Activated naive CD8-positive, alpha-beta T cell treated with anti-CD3 and anti-CD28 coated beads, Interleukin-2, amount 50 U/mL, for 24 hours (primary cell): ENCODE measurements at places on chromosomes 12 and 14.

DNA sequence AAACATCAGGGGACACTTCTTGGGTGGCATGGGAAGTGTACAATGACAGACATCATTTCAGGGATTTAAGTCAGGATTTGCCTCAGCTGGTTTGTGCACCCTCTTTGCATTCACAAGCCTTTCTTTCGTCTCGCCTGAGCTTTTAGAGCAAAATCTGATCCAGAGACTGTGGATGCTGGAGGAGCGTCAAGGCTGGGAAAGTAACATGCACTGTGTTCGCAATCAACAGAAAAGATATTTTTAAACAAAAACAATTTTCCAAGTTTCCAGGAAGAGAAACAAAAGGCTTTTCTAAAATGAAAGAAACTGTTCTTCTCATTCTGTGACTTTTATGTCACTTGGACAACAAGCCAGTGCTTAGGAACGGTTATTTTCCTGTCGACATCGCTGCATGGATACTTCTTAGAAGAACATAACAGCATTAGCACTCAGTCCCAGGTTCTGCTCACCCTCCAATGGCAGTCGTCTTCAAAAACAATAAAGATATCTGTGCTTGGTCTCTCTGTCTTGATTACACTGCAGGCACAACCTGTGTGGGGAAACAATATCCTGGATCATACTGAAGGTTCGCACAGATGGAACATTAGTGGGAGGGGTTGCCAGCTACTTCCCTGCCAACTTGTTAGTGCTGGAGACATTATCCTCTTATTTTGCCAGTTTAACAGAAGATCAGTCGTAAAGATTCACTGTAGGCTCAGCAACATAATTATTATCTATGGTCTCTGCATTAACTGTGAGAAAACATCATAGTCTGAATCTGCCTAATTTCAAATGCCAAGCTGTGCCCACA lies 403.3 kb upstream of the ATP2B1 start:
- H3K27ac ChIP-seq: no peak overlapping the region
- H3K4me3 ChIP-seq: no peak overlapping the region
- H3K27me3 ChIP-seq: no peaks in the 10 kb centered on the region
- no peaks in the 10 kb centered on the region for H3K36me3 ChIP-seq
- no peak for DNase-seq
- H3K4me1 ChIP-seq: no peaks in the 10 kb centered on the region

GRCh38 chr12:26119391-26119989 lies 5.3 kb downstream of the BHLHE41 start:
- H3K27ac ChIP-seq: no peak overlapping the region
- H3K4me1 ChIP-seq: peaks cover 16% of the 10 kb centered on the region
- H3K36me3 ChIP-seq: no peaks in the 10 kb centered on the region
- no peak overlapping the region for H3K4me3 ChIP-seq
- no peak for DNase-seq
- H3K27me3 ChIP-seq: peaks cover 70% of the 10 kb centered on the region

DNA sequence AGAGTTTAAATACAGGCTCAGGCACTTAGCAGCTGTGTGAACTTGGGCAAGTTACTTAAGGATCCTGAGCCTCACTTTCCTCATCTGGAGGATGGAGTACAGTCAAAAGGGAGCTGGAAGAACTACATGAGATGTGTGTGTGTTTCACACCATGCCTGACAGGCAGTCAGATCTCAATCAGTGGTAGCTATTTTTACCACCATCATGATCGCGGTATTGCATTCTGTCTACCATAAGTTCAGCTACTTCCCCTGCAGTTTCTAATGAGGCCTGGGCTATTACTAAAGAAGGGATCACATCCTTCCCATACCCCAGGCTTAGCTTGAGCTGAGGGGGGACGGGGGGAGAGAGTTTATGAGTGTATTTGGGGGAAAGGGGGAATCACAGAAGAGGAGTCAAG lies 7.0 kb downstream of the AQP6 start:
- no peaks in the 10 kb centered on the region for H3K27me3 ChIP-seq
- H3K4me3 ChIP-seq: no peak overlapping the region
- H3K36me3 ChIP-seq: no peaks in the 10 kb centered on the region
- no peaks in the 10 kb centered on the region for H3K4me1 ChIP-seq
- DNase-seq: no peak

DNA sequence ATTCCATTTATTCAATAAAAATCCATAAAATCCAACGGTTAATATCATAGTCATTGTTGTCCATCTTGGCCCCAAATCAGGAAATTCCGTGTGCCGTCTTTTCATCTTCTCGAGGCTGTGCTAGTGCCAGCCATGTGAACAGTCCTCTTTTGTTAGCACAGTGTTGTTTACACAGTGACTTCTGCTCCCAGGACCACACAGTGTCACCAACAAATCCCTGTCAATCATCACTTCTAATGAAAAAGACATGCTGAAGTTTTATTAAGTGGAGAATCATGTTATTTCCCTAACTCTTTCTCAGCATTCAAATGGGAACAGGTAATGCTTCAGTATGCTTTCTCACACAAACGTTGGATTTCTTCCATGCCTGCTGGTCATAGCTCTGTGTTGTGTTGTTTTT lies 1.9 kb upstream of the SLCO1A2 start:
- H3K4me1 ChIP-seq: peaks cover 5% of the 10 kb centered on the region
- H3K27ac ChIP-seq: no peak overlapping the region
- no peak overlapping the region for H3K4me3 ChIP-seq
- no peak for DNase-seq

DNA sequence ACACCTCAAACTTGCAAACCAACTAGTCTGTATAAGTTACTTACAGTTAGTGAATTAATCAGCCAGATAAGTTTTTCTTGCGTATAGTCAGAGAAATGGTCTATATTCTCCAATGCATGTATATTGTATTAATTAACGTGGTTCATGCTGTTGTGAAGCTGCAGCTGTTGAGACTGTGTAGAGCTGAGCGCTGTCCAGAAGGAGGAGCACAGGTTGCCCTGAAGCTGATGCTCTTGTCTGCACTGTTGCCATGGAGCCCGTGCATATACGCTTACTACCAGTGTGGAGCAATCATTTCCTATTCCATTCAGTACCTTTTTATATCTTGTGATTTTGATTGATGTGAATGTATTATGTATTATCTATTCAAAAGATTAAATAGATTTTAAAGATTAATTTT lies 74.3 kb upstream of the ARID2 start:
- peaks cover 2% of the 10 kb centered on the region for H3K27me3 ChIP-seq
- H3K4me3 ChIP-seq: no peak overlapping the region
- no peaks in the 10 kb centered on the region for H3K36me3 ChIP-seq
- H3K27ac ChIP-seq: no peak overlapping the region
- DNase-seq: peak; percentile 20

DNA sequence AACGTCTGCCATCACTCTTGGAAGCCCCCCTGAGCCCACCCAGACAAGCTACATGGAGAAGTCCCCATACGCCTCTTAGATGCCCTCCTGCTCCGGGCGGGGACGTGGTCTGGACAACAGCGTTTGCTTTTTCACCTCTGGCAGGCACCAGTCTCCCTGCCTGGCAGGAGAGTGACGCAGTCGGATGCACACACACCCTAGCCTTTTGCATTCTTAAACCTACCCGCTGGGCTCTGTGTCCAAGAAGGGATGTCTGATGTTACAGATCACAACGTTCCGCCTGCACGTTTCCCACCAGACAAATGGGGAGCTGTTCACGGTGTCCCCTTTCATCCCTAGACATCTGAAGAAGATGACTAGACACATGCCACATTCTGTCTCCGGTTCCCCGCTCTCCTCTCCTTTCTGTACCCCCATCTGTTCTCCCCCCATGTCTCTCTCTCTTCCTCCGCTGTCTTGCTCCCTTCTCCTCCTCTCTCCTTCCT lies 100.2 kb downstream of the RIMBP2 start:
- H3K36me3 ChIP-seq: no peaks in the 10 kb centered on the region
- peaks cover 2% of the 10 kb centered on the region for H3K27me3 ChIP-seq
- no peak for DNase-seq
- no peak overlapping the region for H3K4me3 ChIP-seq
- no peaks in the 10 kb centered on the region for H3K4me1 ChIP-seq
- no peak overlapping the region for H3K27ac ChIP-seq

- H3K36me3 ChIP-seq: no peaks in the 10 kb centered on the region
- DNase-seq: no peak
- no peak overlapping the region for H3K4me3 ChIP-seq
Measured at GRCh38 chr12:78095623-78096022, 264.9 kb downstream of the NAV3 start.

- no peak overlapping the region for H3K27ac ChIP-seq
- no peak overlapping the region for H3K4me3 ChIP-seq
- DNase-seq: no peak
- no peaks in the 10 kb centered on the region for H3K4me1 ChIP-seq
- peaks cover under 1% of the 10 kb centered on the region for H3K27me3 ChIP-seq
Measured at GRCh38 chr14:54599966-54600716, 33.2 kb downstream of the SAMD4A start.

DNA sequence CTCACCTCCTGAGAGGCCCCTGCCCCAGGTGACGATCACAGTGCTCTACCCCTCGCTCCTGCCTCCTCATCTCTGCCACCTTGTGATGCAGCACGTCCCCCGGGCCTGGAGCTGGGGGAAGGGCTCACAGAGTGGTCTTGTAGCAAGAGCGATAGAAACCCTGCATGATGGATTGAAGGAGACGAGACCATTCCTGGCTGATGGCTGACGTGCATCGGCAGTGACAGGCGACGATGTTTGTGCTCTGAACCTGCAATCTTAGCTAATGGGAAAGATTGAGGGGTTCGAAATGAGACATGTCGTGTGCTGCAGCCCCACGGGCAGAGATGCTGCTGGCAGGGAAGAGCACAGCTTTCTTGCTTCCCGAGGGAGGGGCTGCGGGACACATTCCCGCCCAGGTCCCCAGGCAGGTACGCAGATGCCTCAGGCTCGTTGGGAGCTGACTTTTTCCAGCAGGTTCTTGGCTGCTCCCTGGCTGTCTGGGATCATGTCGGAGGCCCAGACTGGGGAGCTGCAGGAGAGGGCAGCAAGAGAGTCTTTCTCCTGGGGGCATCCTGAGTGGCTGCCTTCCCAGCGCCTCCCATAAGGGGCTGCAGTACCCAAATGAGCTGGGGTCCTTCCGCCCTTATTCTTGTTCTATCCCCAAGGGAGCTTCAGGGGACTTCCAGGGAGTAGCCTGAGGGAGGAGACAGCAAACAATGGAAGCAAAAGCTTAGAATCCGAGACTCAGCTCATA lies 38.7 kb upstream of the GPATCH2L start:
- no peaks in the 10 kb centered on the region for H3K36me3 ChIP-seq
- H3K4me3 ChIP-seq: no peak overlapping the region
- DNase-seq: no peak
- H3K4me1 ChIP-seq: no peaks in the 10 kb centered on the region
- H3K27me3 ChIP-seq: peaks cover 6% of the 10 kb centered on the region
- no peak overlapping the region for H3K27ac ChIP-seq

DNA sequence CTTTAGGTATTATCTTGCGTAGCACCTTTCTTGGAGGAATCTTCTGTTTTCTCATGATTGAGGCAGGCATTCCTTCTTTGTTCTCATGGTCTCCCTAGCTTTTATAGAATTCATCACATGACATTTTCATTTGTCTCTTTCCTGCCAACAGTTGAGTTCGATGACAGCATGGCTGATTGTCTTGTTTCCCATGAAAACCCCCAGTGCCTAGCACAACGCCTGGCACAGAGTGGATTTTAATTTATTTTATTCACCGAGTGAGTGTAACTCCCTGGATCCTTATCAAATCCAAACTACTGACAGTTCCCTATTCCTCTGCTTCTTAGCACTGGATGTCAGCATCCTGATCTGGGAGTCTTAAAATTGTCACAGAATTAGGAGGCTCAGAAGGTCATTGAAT lies 182.6 kb downstream of the SUDS3 start:
- H3K27me3 ChIP-seq: no peaks in the 10 kb centered on the region
- no peak overlapping the region for H3K4me3 ChIP-seq
- no peak for DNase-seq
- H3K36me3 ChIP-seq: no peaks in the 10 kb centered on the region
- no peak overlapping the region for H3K27ac ChIP-seq
- H3K4me1 ChIP-seq: no peaks in the 10 kb centered on the region

DNA sequence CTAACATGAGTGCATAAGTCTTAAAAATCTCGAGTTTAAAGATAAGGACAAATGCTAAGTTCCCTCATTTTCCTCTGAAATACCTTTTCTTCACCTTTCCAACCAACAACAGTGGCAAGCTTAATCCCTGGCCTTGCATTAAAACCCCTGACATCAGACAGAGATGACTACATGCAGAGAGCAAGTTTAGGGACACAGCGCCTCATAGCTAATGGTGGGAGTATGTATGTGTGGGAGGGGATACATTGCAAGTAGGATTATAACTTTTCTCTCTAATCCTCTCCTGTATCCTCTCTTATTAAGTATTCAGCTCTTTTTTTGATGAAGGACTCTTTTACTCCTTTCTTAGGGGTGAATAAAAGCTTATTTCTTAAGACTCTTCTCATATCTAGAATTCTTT lies 547.1 kb downstream of the CCER1 start:
- no peak for DNase-seq
- H3K27ac ChIP-seq: no peak overlapping the region
- H3K4me1 ChIP-seq: no peaks in the 10 kb centered on the region
- no peak overlapping the region for H3K4me3 ChIP-seq

GRCh38 chr14:100653409-100653808 lies 66.2 kb upstream of the BEGAIN start:
- H3K27ac ChIP-seq: no peak overlapping the region
- peaks cover 10% of the 10 kb centered on the region for H3K4me1 ChIP-seq
- H3K27me3 ChIP-seq: peaks cover 21% of the 10 kb centered on the region
- peak; percentile 36 for DNase-seq

DNA sequence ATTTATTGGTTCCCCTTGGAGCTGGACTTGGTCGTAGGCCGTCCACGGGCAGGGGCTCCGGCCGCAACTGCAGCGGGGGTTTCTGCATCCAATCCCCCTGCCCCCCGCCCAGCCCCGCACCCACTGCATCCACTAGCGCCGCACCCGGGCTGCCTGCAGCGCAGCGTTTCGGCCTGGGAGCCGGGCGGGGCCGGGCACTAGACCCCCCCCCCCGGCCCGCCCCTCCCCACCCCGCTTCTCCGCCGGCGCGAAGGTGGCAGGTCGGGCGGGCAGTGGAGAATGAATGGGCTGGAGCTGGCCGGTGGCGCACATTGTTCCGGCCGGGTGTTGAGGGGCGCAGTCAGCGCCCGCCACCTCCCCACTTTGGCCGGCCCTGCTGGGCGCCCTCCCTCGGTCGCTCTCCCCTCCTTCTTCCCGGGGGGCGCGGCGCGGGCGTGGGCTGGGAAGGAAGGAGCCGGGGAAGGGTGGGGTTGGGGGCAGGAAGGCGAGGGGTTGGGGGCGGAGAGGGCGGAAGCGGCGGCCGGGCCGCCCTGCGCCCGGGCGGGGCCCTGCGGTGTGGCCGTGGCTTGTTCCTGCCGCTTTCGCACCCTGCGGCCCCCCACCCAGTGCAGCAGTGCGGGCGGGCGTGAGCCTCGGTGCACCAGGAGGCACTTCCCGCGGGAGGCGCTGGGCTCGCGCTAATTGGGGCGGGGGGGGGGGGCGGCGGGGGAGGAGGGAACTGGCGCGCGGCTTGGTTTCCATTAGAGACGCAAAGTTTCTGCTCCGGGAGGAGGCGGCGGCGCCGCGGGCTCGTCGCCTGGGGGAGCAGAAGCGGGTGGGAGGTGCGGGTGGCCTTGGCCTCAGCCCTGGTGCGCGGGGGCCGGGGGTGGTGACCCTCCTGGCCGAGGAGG lies 841 bp downstream of the CALM1 start:
- H3K4me1 ChIP-seq: peaks cover 46% of the 10 kb centered on the region
- H3K27ac ChIP-seq: peak overlapping the region; percentile 93
- H3K27me3 ChIP-seq: no peaks in the 10 kb centered on the region
- H3K4me3 ChIP-seq: peak overlapping the region; percentile 96
- peaks cover 39% of the 10 kb centered on the region for H3K36me3 ChIP-seq

GRCh38 chr14:82052778-82053177 lies 519.1 kb upstream of the SEL1L start:
- DNase-seq: no peak
- no peaks in the 10 kb centered on the region for H3K4me1 ChIP-seq
- H3K36me3 ChIP-seq: no peaks in the 10 kb centered on the region
- no peaks in the 10 kb centered on the region for H3K27me3 ChIP-seq
- no peak overlapping the region for H3K4me3 ChIP-seq

GRCh38 chr12:87310126-87310525 lies 719.1 kb downstream of the C12orf50 start:
- DNase-seq: no peak
- H3K36me3 ChIP-seq: no peaks in the 10 kb centered on the region
